ENCODE measurements at places on chromosomes 16 and 17.
A peak's percentile ranks its signal among the peaks of the same experiment; 100 is the strongest.

GRCh38 chr17:61442878-61443474 lies 9.2 kb upstream of the TBX4 start:
- DNase-seq, result no peak

GRCh38 chr17:66302761-66303626 lies 581 bp downstream of the PRKCA start:
- peak; percentile 28 for DNase-seq

DNA sequence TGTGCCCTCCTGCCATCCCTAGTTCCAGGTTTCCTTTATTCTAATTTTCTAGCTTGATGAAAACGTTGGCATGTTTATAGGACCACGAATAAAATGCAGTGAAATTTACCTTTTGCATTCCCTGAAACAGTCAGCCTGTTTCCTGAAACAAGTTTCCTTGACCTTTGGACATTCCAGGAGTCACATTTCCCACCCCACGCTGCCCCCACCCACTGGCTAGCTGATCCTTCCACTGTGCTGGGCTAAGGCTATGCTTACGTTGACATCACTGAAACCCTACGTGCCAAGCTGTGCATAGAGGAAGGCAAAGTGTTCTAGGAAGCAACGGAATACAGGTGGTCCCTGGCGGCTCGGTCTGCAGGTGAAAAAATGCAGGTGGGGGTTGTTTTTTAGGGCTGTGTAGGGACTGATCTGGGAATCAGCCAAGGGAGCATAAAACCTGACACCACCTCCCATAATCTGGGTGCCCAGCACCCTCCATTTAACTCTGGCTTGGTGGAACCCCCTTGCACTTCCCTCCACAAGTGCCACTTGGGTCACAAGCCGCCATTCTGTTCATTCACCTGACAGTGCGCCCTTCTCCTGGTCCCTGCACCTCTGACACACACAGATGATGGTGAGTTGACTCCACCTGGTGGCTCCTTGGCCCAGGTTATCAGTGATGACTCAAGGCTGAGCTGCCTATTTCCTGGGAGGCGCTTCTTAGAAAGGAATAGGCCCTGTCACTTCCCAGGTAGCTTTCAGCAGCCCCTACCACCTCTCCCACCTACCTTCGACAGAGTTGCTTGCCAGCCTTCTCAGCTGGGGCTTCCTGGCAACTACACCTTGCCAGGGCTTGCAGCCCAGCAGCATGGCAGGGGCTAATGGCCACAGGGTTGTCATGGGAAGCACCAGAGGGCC lies 83.7 kb downstream of the N4BP1 start:
- DNase-seq, result peak; percentile 23

- DNase-seq, result no peak
Measured at GRCh38 chr16:54093281-54093680, 193.3 kb downstream of the IRX3 start.

- no peak for DNase-seq
Measured at GRCh38 chr17:6592173-6592572, 35.8 kb upstream of the PITPNM3 start.

GRCh38 chr17:51795401-51795800 lies 363.1 kb downstream of the CA10 start:
- no peak for DNase-seq

GRCh38 chr17:78840530-78840779 lies 159 bp downstream of the USP36 start:
- DNase-seq, result no peak

DNA sequence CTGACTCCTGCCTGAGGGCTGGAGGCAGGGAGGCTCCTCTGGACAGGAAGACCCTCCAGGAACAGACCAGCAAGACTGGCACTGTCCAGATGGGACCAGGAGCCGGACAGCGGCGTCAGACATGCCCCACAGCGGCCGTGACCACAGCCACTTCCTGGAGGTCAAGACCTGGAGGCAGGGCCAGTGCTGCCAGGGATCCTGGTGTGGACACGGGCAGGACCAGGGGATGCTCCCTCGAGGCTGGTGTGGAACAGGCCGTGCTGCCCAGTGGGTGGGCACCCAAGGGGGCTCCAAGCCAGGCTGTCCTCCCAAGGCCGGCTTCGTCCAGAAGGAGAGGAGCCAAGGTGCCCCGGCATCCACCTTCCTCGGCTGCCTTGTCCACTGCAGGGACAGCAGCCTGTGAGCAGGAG lies 4.5 kb upstream of the CCDC57 start:
- no peak for DNase-seq

GRCh38 chr17:22128723-22129122 lies 436.4 kb downstream of the KCNJ18 start:
- DNase-seq, result no peak

DNA sequence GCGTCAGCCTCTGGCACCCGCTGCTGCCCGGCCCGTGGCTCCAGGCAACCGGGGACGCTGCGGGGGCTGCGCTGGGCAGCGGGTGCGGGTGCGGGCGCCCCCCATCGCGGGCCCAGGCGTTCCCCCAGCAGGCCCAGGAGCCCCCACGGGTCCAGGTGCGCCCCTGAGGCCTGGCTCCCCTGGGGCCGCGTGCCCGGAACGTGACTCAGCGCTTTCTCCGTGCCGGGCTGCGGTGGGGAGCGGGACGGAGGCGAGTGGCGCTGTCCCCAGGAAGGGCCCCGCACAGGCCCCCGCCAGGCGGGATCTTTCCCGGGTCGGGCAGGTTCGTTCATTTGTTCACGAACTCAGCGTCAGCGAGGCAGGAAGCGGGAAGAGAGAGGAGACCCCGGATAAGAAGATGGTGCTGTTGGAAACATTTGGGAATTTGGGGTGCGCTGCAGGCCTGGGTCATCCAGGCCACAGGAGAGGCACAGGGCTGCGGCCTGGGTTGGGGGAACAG lies 18.4 kb upstream of the EXOC7 start:
- DNase-seq, result no peak

GRCh38 chr16:57256601-57257395 lies 11.7 kb downstream of the ARL2BP start:
- no peak for DNase-seq

DNA sequence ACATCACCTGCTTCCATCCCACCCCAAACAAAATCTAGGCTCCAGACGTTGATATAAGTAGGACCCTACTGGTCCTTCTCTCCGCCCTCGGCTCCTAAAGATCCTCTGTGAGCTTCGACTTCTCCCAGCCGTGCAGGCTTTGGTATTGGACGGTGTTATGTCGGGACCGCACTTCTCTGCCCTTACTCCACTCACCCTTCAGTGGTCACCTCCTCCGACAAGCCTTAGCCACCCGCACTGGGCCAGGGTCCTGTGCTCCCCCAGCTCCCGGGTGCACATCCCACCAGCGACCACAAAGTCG lies 1.6 kb downstream of the PSMB10 start:
- DNase-seq, result no peak

- DNase-seq, result no peak
Measured at GRCh38 chr16:29675811-29676643, 3.0 kb upstream of the QPRT start.

DNA sequence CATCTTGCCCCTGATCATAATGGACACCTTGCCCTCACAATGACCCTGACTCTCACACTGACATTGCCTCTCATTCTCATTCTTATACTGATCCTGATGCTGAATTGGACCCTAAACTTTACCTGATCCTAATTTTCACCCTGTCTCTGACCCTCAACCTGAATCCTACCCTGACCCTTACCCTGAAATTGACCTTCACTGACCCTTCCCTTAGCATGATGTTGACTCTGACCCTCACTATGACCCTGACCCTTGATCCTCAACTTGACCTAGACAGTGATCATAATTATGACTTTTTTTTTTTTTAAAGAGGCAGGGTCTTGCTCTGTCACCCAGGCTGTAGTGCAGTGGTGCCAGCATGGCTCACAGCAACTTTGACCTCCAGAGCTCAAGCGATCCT lies 3.4 kb downstream of the AHSP start:
- DNase-seq, result no peak

DNA sequence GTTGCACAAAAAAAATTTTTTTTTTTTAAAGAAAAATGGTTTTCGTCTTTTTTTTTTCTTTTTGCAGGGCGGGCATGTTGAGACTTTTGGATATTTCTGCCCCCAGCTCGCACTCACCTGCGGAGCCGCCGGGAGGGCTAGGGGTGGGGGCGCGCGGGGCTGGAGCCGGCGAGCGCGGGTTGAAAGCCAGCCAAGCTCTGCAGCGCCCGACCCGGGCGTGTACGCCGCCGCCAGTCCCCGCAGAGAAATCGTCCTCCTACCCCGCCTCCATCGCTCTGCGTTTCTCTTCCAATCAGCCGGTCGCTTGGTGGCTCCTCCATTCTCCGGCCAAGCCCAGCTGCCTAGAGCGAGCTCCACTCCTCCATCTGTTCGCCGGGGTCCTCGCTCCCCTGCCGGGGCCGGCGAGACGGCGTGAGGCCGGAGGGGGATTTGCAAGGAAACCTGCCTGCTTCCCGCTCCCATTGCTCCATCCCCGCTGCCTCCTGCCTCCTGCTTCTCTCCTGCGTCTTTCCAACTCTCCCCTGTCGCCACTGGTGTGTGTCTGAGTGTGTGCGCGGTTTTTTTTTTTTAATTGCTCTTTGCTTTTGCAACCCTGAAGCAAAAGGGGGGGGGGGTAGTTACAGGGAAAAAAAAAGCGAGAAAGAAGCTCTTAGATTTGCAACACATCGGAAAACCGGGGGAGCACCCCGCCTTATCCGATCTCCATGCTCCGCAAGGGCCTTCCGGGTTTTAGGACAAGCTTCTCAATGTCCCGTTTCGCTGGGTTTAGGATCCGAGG lies 1.8 kb upstream of the UBTF start:
- DNase-seq, result peak; percentile 50

DNA sequence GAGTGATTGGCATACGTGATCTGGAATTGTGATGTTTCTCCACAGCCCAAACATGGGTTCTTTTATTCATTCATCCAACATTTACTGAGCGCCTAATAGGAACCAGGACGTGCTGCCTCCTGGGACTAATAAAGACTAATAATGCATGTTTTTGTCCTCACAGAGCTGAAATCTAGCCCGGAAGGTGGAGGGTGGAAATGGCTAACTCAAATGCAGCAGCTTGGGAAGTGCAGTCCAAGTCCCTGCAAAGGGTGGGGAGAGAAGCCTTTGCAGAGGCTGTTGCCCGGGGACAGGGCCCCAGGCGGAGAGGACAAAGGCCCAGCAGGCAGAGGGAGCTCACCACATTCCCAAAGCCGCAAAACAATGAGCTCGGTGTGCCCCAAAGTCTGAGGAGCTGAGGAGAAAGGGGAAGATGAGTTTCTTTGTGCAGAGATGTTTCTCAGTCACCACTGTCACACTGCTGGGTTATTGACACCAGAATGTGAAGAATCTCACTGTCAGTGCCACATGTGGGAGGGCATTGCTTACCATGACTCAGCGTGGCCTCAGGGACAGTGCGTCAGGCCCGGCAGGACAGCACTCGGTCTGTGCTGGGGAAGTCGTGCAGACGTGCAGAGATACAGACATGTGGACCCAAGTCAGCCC lies 118.2 kb upstream of the CHMP6 start:
- DNase-seq, result no peak

DNA sequence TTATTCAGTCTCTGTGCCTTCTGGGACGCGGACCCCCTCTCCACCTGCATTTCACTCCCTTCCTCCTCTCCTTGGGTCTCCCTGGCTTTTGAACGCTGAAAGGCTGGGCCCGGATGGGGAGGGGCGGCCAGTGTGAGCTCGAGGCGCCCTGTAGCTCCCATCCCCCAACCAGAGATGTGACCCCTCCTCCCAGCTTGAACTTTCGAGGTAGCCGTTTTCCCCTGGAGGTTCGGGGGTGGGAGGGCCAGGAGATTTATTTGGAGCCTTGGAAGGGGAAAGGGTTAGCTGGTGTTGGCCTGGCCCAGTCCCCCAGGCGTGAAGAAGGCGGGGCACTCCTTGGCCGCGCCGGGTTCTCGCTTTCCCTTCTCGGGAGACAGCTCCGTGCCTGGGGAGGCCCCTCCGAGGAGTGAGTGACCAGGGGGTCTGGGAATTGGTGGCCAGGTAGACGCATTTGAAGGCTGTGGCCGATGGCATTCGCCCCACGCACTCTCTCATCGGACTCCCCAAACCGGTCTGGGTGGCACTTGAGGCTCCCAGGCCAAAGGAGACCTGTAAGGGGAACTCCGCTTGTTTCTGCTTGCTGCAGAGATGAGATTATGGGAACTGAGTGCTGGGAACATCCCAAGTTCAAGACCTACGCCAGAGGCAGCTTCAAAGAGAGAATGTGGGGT lies 942 bp downstream of the LDAF1 start:
- peak; percentile 31 for DNase-seq

GRCh38 chr17:72759301-72759700 lies 333.2 kb downstream of the SLC39A11 start:
- DNase-seq, result no peak

DNA sequence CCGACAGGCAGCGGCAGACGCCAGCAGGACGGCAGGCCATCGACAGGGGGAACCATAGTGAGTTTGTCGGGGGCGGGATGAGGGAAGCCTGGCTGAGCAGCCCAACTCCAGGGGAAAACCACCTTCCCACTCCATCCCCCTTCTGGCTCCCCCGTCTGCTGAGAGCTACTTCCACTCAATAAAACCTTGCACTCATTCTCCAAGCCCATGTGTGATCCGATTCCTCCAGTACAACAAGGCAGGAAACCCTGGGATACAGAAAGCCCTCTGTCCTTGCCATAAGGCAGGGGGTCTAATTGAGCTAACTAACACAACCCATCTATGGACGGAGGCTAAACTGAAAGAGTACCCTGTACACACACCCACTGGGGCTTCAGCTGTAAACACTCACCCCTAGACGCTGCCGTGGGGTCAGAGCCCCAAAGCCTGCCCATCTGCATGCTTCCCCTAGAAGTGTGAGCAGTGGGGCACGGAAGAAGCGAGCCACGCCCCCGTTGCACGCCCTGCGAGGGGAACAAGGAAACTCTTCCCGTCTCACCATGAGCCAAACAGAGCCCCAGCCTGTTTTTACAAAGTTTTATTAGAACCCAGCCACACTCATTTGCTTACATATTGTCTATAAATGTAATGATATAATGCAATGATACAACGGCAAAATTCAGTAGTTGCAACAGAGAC lies 4.1 kb downstream of the KRTAP29-1 start:
- no peak for DNase-seq

DNA sequence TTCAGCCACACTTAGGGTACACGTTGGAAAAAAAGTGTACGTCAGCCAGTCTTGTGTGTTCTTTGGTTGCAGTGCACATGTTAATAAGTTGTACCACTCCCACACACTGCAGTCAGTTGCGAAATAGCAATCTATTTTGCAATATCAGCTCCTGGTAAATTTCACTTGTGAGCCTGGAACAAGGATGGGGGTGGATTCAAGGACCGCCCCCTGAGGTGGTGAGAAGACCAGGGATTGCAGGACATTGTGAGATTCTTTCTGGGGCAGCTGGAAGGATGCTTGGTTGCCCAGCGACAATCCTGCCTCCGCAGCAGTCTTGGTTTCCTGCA lies 78.6 kb upstream of the ZFHX3 start:
- no peak for DNase-seq

DNA sequence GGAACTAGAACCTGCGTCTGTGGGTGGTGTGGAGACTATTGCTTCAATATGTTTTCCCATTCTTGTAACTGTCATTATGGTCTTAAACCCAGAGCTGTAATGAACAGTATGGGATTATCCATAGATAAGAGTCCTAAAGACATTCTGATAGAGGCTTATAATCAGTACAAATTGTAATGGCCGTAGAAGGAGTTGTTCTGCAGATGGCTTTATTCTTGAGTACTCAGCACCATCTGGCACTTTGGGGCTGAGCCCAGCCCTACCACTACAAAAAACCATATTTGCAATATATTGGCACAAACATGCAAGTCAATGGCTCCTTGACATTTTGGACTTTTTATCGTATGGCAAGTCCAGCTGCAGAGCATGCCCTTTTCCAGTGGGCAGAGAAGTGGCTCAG lies 150.0 kb downstream of the HS3ST4 start:
- no peak for DNase-seq

GRCh38 chr17:47949197-47949759 lies 7.9 kb downstream of the PNPO start:
- DNase-seq, result no peak

Measured in thymus (tissue), 14 donors.